ENCODE measurements at places on chromosomes 5 and 9. TPM values are rescaled to one million over a fixed set of nuclear protein-coding genes. Genes with fewer than 3 reads are reported as not detected.

- no peak for DNase-seq
Measured at GRCh38 chr5:167642181-167642580, 649.3 kb upstream of the WWC1 start.

TNFSF15 gene
- total RNA-seq, result 0.19 TPM

DNAI1 gene
- total RNA-seq, result 0.13 TPM

DNA sequence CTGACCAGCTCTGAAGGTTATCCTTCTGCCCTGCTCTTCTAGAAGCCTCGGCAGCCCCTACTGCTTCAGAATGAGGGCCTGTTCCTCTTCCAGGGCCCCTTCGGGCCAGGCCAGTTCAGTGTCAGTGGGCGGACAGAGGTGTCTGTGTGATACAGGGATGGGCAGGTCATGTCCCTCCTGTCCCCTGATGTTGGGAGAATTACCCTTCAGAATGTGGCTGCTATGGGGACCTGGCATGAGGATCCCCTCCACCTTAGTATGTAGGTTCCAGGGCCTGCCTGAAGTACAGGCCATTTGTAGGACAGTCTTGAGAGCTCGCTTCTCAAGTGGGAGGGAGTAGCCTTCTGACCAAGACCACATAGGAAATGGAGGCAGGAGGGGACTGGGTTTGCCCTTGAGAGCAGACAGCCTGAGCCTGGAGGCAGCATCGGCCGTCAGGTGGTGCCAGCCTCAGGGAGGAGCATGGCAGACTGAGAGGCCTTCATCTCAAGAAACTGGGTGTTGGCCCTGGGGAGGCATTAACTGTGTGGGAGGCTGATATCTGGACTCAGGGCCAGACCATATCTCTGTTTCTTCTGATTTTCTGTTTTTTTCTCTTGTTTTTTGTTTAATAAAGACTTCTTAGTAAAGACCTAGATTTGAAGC, 32.0 kb downstream of the ANGPTL2 start:
- no peak for DNase-seq

DNA sequence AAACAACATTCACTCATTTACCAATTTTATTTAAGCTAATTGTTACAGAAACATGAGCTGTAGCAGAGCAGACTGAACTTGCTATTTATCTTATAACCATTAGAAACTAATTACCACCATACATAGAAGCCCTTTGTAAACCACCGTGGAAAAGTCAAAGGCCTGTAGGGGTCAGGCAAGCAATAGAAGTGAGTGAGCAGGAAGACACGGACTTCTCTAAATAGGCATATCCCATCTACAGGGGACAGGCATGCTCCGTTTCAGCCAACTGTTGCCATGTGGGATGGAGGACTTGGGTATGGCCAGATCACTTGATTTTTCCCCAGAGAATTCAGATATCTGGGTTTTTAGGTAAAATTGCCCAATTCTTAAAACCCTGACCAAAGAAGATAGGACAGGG, 44.8 kb downstream of the PRRC1 start:
- peak; percentile 33 for DNase-seq

- peak; percentile 24 for DNase-seq
Measured at GRCh38 chr9:109817146-109817845, 37.3 kb downstream of the PALM2AKAP2 start.

SMAD5 gene
- 54.3 TPM for total RNA-seq

- DNase-seq, result no peak
Measured at GRCh38 chr5:133124891-133125290, 73.1 kb downstream of the HSPA4 start.

DNA sequence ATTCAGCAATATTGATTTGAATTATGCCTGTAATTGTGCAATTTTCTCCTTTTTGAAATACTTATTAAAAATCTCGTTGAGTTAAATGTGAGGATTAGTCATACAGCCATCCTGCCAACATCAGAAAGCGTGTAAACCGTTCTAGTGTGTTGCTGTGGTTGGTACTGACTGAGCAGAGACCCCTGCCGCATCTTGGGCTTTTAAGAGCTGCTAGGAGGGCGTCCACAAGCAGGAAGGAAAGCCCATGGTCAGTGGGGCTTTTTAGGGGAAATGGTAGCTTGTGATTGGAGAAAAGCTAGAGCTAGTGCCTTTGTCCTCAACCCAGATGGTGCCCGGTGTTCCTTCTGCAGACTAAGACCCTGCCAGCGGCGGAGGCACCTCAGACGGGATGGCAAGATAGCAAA, 1.3 kb downstream of the SDHA start:
- peak; percentile 30 for DNase-seq

GRCh38 chr9:131873335-131873734, 133.5 kb upstream of the RAPGEF1 start:
- no peak for DNase-seq

DNA sequence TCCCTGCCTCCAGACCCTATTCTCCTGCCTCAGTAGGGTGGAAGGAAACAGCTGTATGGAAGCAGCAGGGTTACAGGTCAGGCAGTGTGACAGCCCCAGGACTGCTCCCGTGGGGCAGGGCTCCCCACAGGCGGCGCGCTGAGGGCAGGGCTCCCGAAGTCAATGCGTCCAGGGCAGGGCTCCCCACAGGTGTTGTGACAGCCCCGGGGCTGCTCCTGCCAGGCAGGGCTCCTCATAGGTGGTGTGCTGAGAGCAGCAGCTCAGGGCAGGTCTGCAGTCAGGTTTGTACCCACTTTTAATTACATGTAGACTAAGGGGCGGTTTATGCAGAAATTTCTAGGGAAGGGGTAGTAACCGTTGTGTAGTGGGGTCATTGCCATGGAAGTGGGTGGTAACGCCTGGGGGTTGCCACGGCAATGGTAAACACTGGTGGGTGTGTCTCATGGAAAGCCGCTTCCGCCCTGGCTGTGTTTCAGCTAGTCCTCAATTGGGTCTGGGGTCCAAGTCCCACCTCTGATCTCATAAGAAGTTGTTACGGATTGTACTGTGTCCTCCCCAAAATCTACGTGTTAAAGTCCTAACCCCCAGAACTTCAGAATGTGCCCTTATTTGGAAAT, 16.7 kb upstream of the TERT start:
- DNase-seq, result no peak

- no peak for DNase-seq
Measured at GRCh38 chr5:123906698-123907295, 394.8 kb downstream of the CSNK1G3 start.

- peak; percentile 48 for DNase-seq
Measured at GRCh38 chr9:2159521-2160454, 144.6 kb downstream of the SMARCA2 start.

ARHGAP26 gene
- total RNA-seq, result 2.4 TPM

GRCh38 chr5:77355080-77355479, 137.0 kb downstream of the WDR41 start:
- no peak for DNase-seq

AGXT2 gene
- not detected for total RNA-seq

GRCh38 chr9:21153336-21154017, 11.8 kb upstream of the IFNW1 start:
- no peak for DNase-seq

SLC6A7 gene
- total RNA-seq, result 0.10 TPM

DNA sequence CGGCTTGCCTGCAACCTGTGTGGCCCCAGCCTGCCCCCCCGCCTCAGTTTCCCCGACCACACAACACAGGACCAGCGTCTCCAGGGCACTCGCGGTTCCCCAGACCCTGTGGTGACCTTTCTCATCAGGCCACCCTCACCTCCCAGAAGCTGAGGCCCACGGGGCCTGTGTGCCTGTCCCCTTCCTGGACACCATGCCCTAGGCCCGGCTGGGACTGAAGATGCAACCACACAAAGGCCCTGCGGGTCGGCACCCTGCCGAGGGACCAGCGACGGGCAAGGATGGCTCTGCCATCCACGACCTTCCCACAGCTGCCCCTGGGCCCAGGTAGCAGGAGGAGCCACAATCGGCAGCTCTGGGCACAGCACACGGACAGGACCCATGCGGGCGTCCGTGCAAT, 34.8 kb downstream of the SLC12A7 start:
- DNase-seq, result no peak

- DNase-seq, result no peak
Measured at GRCh38 chr5:178630475-178630930, 3.7 kb upstream of the CLK4 start.

PCDHGB7 gene
- total RNA-seq, result 1.4 TPM

DNA sequence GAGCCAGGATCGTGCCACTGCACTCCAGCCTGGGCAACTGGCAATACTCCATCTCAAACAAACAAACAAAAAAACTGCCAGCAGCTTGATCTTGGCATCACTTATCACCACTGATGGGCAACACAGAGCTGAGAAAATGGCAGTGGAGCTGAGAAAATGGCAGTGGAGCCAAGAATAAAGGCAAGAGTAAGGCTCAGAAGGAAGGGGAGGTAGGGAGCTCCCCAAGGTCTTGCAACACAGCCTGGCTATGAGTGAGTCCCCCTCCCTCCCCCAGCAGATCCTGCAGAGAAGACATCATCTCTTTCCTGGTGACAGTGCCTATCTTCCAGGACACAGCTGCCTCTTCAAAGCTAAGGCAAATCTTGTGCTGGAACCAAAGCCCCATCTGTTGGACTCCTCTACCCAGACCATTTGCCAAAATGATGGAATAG, 70.3 kb downstream of the UGCG start:
- peak; percentile 56 for DNase-seq

DNA sequence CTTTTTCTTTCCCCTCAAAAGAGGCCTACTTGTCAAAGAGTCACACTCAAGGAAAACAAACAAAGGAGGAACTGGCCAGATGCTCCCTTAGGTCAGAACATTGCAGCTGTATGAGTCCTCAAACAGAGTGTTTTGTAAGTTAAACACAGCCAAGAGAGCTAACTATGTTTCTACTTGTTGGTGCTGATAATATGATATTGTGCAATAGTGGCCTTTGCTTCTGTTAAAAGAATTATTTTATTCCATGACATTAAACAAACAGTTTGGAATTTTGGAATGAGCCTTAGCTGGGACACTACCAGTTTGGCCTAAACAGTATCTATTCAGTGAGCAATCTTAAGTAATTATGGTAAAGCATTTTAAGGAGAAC, 56.0 kb upstream of the TPD52L3 start:
- DNase-seq, result peak; percentile 8

DNA sequence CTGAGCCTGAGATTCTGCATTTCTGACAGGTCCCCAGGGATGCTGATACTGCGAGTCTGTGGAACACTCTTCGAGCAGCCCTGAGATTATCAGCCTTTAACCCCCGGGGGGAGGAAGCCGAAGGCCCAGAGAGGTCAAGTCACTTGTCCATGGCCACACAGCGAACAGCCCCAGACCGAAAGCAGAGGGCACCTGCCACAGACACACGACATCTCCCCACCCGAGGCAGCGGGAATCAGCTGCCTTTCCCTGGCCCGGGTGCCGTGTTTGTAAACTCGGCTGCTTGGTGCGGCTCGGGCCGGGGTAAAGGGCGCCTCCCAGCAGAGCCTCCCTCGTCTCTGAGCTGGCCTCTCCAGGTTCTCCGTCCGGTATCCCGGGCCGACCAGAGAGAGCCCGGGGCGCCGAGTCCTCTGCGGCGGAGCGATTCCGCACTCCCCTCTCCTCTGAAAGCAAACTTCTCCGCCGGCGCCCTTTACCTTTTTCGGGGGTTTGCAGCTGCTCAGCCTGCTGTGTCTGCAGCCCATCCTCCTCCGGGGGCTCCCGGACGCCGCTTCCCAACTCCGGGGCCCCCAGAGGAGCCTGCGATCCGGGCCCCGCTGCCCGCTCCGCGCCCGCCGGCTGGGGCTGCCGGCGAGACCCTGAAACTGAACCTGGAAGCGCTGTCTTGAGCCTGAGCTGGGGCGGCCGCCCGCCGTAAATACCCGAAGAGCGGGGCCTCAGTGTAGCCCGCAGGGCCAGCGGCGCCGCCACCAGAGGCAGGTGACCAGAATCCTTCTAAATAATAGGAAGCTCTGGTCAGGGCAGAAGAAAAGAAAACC, at the start of gene CCDC69:
Gene CCDC69, minus strand, starts transcription at position 646 of the 818 bp plus-strand sequence. Its CDS starts 122 bp downstream, at position 524.
- DNase-seq, result peak; percentile 78

GRCh38 chr5:151812757-151813309, 41.1 kb downstream of the G3BP1 start:
- peak; percentile 48 for DNase-seq

- no peak for DNase-seq
Measured at GRCh38 chr5:35058374-35058788, 10.6 kb upstream of the AGXT2 start.

TMC1 gene
- 0.40 TPM for total RNA-seq

OR1Q1 gene
- total RNA-seq, result not detected

RLN1 gene
- 0.57 TPM for total RNA-seq

Data from myocyte (in vitro differentiated cells).